ENCODE measurements at places on chromosomes 6 and 20.

GRCh38 chr6:88458662-88459061 lies 292.5 kb upstream of the CNR1 start:
- no peak for DNase-seq

DNA sequence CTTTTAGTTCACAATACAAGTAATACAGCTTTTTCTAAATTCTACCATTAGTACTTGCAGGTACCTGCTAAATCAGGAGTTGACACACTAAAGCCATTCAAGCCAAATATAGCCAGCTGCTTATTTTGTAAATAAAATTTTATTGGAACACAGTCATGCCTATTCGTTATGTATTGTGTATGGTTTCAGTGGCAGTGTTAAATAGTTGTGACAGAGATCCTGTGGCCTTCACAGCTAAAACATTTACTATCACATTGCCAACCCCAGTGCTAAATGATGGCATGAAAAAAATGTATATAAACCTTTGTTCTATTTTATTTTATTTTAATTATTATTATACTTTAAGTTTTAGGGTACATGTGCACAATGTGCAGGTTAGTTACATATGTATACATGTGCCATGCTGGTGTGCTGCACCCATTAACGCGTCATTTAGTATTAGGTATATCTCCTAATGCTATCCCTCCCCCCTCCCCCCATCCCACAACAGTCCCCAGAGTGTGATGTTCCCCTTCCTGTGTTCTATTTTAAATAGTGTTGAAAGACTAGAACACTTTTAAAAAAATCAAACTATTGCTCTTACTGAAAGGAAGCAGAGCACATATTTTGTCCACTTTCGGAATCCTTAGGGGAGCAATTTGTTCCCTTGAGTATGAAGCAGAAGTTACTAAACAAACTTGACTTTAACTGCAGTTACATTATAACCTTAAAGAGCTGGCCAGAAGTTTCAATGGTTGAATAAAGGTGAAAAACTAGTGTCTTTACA lies 115.7 kb downstream of the PRIM2 start:
- DNase-seq: no peak

DNA sequence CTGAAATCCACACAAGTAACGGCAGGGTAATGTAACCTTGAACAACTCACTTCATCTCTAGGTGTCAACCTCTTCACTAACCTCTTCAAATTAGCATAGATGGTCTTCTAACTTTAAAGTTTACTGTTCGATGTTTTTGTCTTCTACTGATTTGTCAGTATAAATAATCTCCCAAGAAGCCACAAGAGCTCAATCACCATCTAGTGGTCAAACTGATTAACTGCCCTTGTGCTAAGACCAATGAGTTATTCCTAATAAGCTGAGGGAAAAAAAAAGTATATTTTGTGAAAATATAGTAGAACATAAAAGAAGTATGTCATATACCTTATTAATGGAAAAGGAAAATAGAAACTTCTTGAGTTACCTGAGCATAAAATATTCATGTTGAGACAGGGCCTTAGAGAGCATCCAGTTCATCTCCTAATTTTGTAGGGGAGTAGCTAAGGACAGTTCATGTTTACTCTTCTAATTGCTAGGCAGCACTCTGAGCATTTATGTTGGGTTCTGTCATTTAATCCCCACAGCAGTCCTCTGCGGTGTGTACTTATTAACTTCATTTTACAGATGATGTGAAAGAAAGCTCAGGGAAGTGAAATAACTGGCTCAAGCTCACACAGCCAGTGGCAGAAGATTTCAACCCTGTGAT lies 317.1 kb downstream of the ESR1 start:
- DNase-seq: no peak

DNA sequence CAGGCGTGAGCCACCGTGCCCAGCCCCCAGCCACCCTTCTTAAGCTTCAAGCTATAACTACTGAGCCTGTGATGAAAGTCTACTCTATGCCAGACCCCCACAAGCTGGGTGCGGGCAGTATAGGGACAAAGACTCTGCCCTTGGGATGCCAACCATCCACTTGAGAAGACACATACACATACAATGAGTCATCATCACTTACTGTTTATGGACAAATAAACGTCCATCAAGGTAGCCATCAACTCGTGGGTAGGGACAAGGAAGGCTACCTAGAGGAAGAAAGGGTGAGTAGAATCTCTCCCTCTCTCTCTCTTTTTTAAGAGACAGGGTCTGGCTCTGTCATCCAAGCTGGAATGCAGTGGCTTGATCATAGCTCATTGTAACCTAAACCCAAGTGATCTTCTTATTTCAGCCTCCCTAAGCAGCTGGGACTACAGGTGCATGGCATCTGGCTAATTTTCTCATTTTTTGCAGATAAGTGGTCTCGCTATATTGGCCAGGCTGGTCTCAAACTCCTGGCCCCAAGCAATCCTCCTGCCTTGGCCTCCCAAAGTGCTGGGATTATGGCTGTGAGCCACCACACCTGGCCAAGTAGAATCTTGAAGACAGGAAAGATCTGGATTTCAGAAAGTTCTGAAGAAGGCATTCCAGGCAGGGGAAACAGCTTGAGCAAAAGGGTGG lies 2.6 kb upstream of the TP53INP2 start:
- no peak for DNase-seq

DNA sequence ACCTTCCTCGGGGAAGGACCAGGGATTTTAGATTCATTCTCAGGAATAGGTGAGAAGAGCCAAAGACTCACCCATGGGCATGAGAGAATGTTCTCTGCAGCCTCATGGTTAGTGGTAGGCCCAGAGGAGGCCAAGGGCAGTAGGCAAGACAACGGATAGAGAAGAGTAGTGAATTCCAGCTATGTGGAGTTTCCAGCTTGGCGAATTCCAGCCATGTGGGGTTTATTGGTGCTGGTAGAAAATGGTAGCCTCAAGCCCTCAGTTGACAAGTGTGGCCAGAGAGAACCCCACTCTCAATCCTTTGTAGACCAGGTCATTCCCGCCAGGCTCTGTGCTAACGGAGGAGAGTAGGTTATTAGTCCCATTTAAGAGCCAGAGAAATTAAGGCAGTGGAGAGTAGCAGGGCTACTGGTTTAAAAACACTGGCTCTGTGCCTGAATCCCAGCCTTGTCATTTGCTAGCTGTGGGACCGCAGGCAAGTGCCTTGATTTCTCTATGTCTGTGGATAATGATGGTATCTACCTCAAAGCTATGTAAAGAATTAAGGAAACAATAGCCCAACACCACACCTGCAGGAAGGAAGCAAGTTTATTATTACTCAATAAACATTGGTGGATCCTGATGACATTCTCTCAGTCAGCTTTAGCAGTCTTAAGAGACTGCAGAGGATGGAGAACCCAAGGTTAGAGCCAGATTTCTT lies 2.0 kb upstream of the SLC9A8 start:
- no peak for DNase-seq

DNA sequence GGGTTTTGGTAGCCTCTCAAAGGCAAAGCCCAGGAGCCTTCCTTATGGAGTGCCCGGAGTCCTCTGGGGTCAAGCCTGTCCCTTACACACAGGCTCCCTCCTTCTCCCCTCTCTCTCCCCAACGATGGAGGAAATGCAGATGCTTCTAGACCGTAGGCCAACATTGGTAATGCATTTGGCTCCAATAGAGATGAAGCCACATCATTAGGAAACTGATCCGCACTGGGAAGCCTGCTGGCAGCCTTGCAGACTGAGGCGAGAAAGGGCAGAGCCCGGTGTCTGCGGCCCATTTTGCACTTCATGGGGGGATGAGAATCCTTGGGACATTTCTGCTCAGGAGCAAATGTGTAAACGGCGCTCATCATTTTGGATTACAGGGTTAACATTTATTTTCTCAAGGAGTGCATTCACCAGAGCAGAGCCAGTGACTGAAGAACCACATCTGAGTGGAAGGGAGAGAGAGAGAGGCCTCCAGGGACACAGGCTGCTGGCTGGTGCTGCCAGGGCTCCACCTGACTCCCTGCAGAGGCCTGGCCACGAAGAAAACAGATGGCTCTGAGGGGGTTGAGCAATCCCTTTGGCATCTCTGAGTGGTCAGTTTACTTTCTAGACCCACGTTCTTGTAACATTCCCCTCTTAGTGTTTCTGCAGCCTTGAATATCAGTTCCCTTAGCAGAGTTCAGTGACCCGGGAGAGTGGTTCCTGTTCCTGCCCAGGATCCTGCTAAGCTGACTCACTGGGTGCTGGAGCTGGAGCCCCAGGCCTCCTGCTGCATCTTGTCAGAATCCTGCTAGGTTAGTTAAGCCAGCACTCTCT lies 4.4 kb upstream of the CST3 start:
- no peak for DNase-seq

DNA sequence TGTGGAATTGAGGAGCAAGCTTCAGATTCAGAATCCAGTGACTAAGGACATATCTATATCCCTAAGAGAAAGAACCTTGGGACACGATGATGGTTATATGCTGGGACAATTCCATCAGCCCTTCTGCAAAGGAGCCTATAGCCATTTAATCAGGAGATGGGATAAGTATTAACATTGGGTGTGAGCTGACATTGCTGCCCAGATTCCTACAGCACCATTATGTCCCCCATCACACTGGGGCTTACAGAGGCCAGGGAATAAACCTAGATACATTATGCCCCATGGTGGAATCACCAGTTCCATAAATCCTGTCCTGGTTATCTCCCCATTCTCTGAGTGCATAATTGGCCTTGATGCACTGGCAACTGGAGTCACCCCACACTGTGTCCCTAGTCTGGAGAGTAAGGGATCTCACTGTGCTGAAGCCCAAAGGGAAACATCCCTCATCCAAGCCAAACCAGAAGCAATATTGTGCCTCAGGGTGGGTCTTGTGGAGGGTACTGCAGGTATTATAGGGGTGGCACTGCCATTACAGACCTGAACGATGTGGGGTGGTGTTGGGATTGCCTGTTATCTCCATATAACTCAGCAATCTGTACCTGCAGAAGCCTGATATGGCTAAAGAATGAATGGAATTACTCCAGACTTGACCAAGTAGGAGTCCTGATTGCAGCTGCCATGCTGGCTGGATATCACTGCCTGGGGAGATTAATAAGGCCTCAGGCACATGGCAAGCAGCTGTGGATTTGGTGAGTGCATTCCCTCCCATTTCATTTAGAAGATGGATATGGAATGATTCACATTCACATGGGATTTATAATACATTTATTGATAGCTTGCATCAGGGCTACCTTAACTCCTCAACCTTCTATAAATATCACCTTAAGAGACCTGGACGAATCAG lies 5.0 kb downstream of the HLA-A start:
- DNase-seq: no peak

DNA sequence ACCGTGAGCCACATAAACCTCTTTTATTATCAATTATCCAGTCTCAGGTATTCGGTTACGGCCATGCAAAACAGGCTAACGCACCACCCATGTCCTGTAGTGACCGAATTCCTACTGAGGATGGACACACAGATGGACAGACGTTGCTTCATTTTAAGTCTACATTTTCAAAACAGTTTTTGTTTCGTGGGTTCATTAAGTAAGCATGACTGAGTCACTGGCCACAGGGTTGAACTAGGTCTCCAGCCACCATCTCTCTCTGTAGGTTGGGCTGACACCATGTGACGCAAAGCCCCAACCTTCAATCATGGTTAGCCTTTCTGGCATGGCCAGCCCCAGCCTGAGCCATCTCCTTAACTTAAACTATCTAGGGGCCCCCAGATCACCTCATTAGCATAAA lies 110.0 kb upstream of the SLC22A23 start:
- no peak for DNase-seq

All from stimulated activated CD8-positive, alpha-beta memory T cell treated with anti-CD3 and anti-CD28 coated beads, Interleukin-7, amount 100 ng/mL, for 1 hour (primary cell).